Activated CD8-positive, alpha-beta memory T cell treated with anti-CD3 and anti-CD28 coated beads for 4 hours (primary cell): ENCODE measurements at places on chromosomes 5 and 9.

- no peak for DNase-seq
Observed at GRCh38 chr5:58117542-58117941, 342.3 kb downstream of the PLK2 start.

GRCh38 chr5:73296772-73297171 lies 123.8 kb downstream of the TMEM174 start:
- DNase-seq, result no peak

DNA sequence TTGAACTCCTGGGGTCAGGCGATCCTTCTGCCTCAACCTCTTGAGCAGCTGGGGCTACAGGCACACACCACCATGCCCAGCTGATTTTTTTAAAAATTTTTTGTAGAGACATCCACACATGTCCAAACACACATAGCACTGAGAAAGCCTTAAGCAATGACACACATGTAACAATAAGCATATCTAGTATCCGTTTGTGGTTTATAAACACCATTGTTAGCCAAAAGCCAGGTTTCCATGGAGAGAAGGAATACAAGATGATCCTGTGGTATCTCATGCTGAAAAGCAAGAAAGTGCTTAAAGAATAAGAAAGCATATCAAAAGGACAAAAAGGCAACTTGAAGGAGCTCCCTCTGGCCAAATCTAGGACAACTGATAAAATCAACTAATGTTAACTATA lies 29.7 kb upstream of the SLC1A3 start:
- no peak for DNase-seq

GRCh38 chr9:92332577-92333281 lies 7.0 kb downstream of the CENPP start:
- DNase-seq, result no peak

- no peak for DNase-seq
Observed at GRCh38 chr5:9302218-9302617, 243.7 kb downstream of the SEMA5A start.
